ENCODE measurements at places on chromosomes 6 and 20.

- no peak for DNase-seq
These were observed 8.8 kb downstream of the SLX4IP start for GRCh38 chr20:10443936-10444335.

DNA sequence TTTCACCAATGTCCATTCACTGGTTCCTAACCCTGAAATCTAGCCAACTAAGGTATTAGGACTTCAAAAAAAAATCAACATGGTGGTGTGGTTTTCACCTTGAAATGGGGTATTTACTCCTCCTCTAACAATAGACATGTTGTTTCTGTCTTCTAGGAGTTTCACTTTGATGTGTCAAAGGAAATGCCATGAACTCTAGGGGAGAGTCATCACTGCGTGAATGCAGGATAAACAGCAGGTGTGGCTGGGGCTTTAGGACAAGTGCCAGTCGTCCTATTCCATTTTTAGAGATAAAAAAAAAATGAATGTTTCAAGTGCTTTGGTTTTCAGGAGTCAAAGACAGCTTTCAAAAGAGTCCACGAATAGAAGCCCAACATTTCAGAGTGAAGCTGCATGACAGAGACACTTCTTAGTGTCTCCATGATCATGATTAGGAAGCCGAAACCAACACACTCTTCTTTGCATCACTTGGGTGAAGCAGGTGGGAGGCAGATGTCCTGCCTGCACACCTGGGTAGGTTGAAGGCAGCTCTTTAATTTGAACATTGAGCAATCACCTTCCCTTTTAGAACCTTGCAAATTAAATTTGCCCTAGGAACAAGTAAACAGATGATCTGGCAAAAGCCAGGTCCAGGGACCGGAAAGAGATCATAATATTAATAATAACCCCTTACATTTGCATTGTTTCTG is 328.5 kb upstream of the PRDM1 start:
- DNase-seq, result no peak

DNA sequence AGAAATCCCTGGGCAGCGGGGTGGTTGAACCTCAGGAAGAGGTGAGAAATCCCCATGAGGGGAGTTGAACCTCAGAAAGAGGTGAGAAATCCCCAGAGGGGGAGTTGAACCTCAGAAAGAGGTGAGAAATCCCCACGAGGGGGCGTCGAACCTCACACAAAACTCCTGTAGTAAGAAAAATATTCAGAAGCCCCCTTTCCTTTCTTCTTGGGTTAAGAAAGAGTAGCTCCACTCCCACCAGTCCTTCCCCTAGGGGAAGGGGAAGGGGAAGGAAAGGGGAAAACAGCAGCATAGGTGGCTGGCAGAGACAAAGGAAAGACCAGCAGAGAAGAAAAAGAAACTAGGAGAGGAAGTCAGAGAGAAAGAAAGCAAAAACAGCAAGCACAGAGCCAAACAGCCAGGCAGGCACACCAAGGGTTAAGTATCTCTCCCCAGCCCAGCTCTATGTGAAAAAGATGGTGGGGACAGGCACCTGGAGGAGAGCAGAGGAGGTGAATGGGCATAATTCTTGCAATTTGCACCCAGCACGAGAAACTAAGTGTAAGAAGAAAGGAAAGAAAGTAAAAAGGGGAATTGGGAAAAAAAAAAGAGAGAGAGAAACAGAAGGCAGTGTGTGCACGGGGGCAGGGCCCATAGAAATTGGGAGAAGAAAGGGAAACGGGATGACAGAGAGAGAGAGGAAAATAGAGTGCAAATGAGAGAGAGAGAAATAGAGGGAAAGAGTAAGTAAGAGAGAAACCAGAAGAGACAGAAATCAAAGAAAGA is 88.2 kb downstream of the PLG start:
- no peak for DNase-seq

GRCh38 chr6:43205849-43206248 is 23.4 kb downstream of the DNPH1 start:
- no peak for DNase-seq

DNA sequence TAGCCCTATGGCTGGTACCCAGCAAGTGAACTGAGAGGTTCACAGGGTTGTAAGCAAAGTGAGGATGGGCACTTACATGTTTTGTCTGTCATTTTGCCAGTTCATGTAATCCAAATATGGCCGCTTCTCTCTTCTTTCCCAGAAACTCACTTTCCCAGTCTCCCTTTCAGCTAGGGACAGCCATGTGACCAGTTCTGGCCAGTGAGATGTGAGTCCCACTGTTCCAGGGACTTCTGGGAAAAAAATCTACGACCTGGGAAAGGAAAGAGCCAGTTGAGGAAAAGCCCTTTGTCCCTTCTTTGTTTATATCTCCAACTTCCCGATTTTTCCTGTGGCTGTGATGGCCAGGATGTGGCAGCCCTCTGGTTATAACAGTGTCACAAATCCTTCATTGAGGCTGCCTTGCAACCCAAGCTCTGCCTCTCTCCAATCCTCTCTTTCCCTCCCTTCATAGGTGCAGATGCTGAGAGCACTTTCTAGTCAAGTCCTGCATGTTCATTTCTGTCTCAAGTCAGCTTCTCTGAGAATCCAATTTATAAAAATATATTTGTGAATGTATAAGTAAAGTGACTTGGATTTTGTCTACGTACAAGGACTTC is 148.6 kb upstream of the ZFP64 start:
- no peak for DNase-seq

GRCh38 chr20:61759286-61760065 is 306.2 kb downstream of the TAF4 start:
- DNase-seq, result no peak

- no peak for DNase-seq
These were observed 55.0 kb downstream of the TOX2 start for GRCh38 chr20:43969501-43970182.

DNA sequence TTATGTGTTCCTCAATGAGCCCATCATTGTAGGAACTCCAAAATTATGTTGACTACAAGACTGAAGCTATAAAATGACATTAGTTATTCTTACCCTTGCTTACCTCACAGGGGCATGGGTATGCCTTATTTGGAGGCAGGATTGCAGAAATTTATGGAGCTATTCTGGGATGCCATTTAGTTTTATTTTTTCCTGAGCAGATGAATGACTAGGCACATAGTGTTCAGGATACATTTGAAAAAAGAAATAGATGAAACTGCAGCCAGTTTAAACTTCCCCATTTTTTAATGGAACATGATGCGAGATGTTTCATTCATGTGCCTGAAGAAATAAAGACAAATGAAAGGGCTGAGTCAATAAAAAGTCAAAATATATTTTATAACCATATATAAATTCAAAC is 399.2 kb upstream of the JAG1 start:
- DNase-seq, result no peak

Measured in CD4-positive, alpha-beta T cell treated with Interleukin-10 for 1 hour (primary cell).